Umbilical cord (tissue), 2 donors: ENCODE measurements at places on chromosomes 16 and 17.

DNA sequence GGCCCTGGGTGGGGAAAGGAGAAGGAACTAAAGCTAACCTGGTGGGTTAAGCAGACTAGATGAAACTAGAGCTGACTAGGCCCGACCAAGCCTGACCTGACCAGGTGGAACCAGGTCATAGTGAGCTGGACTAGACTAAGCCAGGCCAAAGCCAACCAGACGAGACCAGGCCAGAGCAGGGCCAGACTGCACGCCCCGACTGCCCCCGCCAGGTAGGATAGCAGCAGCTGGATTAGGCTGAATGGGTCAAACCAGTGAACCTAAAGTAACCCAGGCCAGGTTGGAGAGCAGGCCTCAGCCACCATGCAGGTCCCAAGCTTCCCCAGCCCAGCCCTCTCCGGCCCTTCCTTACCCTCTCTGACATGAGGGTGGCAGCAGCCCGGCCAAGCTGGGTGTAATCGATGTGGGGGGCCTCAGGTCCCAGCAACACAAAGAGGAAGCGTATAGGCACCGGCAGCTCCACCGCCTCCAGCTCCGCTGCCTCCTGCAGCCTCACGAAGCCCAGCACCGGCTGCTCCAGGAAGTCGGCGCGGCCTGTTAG is 9.1 kb downstream of the SLC4A1 start:
- no peak for DNase-seq

DNA sequence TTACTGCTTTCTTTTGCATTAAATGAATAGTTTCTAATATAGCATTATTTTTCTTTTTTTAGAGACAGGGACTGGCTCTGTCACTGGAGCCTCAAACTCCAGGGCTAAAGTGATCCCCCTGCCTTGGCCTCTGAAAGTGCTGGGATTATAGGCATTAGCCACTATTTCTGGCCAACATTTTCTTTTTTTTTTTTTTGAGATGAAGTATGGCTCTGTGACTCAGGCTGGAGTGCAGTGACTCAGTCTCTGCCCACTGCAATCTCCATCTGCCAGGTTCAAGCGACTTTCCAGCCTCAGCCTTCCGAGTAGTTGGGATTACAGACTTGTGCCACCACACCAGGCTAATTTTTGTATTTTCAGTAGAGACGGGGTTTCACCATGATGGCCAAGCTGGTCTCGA is 2.0 kb upstream of the DUXB start:
- DNase-seq: peak; percentile 57

DNA sequence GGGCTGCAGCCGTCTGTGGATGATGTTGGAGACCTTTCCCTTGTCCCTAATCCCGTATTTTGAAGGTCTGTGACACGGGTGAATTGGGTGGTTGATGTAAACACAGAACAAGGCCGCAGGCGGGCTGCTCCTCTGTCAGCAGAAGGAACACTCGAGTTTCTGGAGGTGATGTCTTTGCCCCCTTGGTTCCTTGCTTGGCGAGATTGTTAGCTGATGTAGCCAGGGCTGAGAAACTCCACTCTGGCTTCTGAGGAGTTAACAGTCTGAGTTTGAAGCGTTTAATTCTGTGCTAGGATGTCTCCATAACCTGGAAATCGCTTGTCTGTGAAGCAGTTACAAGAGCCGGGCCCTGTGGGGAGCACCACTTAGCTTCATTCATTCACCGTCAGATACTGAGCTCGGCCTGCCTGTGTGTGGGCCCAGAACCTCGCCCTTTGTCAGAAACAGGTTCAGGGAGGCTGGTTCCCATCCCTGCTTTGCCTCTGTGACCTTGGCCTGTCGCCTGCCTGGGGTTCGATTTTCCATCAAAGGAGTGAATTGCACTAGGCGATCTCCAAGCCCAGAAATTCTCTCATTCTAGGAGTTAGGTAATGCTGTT is 1.3 kb downstream of the MAPK8IP3 start:
- DNase-seq: peak; percentile 33

GRCh38 chr17:44317545-44317944 is 7.1 kb downstream of the SLC25A39 start:
- no peak for DNase-seq

DNA sequence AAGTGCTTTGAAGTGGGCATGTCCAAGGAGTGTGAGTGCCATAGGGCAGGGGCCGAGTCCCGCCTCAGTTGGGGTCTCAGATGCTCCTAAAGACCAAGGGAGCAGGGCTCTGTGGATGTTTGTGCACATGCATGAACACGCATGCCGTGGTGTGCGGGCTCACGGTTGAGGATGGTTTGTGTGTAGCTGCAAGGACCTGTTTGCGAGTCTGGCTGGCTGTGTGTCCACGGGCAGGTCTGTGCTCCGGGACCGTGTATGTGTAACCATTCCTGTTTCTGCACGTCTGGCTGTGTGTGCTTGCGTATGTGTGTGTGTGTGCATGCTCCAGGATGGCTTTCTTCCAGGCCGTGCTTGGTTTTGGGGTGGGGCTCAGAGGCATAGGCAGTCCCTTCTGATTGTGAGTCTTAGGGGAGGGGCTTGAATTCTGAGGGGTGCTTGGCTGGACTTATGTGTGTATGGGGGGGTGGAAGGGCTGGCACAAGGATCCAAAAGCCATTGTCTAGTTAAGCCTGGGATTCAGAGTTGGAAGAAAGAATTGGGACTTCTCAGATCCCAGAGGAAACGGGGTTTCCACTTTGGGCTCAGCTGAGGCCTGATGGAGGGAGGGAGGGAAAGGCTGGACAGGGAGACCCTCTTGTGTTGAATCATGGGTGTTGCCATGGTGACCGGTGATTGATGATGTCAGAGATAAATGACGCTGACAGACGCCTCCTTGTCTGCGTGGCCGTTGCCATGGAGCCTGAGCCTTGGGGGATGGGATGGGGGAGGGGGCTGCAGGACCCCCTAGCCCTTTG is 14.4 kb downstream of the GJD3 start:
- DNase-seq: peak; percentile 87

DNA sequence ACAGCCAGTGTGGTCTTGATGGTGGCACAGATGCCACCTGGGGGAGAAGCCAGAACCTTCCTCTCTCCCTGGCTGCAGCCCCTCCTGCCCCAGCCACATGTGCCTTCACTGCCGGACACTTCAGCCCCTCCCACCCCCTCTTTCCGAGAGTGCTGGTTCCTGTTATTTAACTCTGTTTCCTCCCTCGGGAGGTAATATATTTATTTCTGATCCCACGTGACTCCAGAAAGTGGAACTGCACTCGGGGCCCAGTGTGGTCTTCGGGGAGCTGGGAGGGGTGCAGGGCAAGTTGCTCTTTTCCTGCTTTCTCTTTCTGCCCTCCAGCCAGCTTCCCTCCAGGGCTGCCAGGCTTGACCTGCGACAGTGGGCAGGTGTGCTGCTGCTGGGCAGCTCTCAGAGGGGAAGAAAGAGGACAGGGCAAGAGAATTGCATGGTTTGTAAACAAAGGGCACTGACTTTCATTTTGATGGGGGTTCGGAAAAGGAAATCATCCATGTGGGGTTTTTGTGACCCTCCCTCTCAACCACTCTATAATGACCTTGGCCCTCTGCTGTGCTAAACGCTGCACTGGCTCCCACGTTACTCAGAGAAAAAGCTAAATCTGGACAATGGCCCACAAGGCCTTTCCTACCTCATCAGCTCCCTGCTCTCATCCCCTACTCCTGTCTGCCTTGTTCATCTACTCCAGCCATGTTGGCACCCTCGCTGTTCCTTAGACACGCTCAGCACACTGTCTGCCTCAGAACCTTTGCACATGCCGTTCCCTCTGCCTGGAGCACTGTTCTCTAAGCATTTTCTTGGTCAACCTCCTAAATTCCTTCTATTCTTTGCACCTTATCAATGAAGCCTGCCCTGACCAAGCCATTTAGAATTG is 8.2 kb upstream of the CIITA start:
- peak; percentile 45 for DNase-seq

- DNase-seq: peak; percentile 35
These were observed 9.3 kb upstream of the ZC3H18 start for GRCh38 chr16:88560714-88561484.

DNA sequence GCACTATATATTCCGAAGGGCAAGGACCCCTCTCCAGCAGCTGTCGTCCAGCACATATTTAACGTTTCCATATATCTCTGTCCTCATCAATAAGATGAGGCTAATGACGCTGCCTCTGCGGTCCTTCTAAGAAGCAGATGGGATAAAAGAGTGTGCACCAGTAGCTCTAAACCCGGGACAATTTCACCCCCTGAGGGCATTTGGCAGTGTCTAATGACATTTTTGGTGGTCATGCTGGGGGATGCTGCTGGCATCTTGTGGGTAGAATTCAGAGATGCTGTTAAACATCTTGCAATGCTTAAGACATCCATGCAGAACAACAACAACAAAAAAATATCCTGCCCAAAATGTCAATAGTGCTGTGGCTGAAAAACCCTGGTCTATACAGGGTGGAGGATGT is 372.9 kb downstream of the CDH13 start:
- DNase-seq: no peak

- no peak for DNase-seq
These were observed 5.8 kb downstream of the LMF1 start for GRCh38 chr16:965036-965395.

GRCh38 chr16:10530685-10531084 is 49.7 kb downstream of the EMP2 start:
- no peak for DNase-seq

DNA sequence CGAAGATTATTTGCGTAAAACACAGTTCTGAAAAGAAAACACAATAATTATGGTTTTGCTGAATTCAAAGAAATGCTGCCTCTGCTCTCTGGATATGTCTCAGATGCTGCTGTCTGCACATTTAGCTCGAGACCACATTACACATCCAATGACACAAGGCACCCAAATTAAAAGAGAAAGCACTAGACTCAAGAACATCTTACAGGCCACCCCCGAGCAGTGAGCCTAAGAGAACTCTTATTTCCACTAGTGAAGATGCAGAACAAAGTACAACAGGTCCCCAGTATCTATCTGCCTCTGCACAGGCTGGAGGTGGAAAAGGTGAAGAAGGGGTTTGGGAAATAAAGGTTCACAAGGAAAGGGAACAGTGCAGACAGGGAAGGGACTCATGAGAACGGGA is 33.5 kb downstream of the GRB2 start:
- no peak for DNase-seq

- DNase-seq: peak; percentile 22
These were observed at the start of gene ABCA9 for GRCh38 chr17:69060822-69061221. Gene ABCA9 (minus strand): TSS chr17:69060927. CDS start chr17:69051126, 9,801 bp downstream.

- DNase-seq: no peak
These were observed 5.5 kb downstream of the IGSF6 start for GRCh38 chr16:21646721-21647561.

DNA sequence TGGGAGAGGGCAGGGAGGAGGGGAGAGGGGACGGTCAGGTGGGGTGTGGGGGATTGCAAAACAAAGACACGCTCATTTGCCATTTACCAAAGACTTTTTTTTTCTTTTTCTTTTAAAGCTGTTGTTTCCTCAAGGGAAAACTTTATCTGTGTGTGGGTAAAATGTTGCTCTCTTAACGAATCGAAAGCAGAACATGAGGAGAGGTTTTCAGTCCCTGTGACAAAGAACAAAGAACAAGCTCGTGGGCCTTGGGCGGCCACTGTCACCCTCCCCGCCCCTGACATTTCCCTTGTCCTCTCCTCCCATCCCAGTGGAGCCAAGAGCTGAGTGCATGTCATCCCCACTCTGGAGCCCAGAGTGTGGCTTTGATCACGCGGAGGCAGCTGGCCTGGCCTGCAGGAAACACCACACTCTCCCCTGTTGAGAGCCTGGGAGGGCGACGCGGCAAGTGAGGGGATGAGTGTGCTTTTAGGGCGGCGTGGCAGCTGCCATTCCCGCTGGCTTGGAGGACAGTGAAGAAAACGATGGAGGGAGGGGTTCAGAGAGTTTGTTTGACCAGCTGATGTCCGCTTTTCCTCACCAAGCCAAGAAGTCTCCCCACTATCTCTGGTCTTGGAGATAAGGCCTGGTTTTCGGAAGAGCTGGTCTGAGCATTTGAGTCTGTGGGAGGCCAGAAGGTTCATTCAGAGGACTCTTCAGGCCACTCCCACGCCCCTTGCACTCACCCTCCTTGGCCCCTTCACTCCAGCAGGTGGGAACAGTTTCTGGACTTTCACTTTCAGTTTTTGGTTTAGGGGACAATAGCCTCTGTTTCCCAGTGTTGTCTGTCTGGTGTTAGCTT is 11.4 kb downstream of the CCR7 start:
- no peak for DNase-seq

DNA sequence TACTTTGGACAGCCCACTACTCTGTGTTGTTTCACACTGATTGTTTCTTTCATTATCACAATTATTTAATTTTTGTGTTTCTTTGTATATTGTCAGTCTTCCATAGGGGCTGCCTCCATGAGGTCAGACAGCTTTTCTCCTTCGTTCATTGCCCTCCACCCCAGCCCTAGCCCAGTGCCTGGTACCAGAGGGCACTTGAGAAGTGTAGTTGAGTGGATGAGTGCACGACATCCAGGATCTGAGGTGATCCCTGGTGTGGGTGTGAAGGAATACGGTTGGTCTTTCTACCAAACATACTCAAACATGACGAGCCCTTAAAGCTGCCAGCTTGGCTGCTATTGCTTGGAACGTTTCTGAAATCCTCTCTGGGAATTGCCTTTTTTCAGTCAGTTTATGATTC is 37.9 kb downstream of the DHRS7B start:
- DNase-seq: no peak

DNA sequence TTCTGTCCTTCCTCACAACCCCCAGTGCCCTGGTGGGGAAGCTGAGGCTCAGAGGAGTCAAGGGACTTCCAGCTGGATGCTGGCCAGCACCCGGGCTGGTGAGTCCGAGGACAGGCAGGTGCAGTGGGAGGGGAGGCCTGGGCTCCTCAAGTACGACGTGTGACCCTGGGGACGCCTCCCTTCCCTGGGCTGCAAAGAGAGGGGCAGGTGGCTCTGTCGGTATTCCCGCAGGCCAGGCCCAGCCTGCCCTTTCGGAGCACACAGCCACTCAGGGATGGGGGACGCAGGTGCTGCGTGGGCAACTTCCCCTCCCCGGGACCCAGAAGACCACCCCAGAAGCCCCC is 33.1 kb upstream of the PVALEF start:
- no peak for DNase-seq

- DNase-seq: peak; percentile 68
These were observed 51.7 kb downstream of the GAN start for GRCh38 chr16:81366316-81366932.

DNA sequence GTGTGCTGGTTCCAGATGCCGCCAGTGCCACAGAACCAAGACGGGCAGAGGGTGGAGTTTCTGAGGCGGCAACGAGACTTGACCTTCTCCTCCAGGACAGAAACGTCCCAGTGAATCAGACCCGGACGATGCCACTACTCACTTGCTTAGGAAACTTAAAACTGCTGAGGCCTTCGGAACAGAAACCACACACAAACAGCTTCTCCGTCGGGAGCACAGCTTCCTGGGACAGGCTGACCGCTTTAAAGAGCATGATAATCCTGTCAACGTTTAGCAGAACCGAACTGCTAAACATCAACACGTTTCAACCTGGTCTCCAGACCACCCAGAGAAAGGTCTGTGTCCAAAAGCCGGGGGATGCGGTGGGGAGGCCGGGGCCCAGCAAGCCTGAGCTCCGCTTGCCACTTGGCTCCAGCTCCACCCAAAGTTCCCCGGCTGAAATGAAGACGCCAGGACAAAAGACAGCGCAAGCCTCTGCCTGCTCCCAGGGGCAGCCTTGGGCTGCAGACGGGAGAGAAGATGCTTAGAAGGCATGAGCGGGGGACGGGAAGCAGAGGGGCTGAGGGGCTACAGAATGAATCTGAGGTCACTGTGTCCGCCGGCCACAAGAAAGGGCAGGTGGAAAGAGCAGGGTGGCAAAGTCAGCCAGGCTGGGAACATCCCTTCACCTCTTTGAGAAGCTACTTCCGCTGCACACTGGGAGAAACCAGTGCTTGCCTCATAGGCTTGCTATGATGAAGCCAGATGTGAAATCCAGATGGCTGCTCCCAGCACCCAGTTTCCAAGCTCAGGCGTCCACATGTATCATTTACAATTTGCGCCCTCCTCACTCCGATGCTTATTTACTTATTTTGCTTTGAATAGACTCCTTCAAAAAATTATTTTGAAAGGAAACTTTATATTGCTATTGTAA is 69.0 kb downstream of the MRM3 start:
- peak; percentile 63 for DNase-seq
